ENCODE measurements at places on chromosomes 3 and 15.

GRCh38 chr3:37546876-37547275 lies 314.8 kb upstream of the CTDSPL start:
- DNase-seq: no peak

GRCh38 chr3:17412950-17413530 lies 329.4 kb downstream of the TBC1D5 start:
- peak; percentile 42 for DNase-seq

- no peak for DNase-seq
These were observed 255.6 kb upstream of the KCNH8 start for GRCh38 chr3:18892756-18893155.

DNA sequence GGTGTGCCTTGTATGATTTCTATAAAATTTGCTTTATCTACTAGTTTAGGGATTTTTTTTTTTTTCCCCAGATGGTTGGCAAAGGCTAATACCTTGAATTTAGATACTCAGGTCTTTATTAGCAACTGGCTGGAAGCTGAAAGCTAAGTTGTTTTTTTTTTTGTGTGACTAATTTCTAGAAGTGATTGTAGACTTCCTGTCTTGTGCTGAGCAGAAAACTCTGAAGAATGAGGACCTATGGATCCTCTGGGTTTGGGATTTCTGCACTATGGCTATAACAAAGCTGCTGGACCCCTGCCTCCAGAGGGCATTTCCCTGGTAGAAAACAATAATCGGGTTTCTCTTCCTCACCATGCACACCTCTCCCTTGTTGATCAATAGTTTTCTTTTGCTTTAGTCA lies 10.0 kb downstream of the ARIH2 start:
- no peak for DNase-seq

- DNase-seq: no peak
These were observed 84.6 kb upstream of the WDR72 start for GRCh38 chr15:53843869-53844569.

- DNase-seq: no peak
These were observed 140.2 kb downstream of the FOXP1 start for GRCh38 chr3:71443332-71443731.

DNA sequence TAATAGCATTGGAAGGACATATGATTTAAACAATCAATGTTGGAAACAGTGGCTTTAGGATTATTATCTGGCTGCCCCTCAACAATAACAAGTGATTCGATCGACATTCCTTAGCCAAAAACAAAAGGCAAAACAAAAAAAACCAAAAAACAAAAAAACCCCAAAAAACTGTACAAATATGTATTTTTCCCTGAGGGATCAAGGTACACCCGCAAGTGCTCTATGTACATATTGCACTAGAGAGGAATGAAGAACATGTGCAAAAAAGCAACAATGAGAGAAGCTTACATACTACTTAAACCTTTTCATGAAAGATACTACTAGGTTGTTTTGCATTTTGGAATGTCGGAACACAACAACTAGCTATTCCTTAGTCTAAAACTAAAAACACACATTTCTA lies 14.2 kb upstream of the ICE2 start:
- no peak for DNase-seq

- DNase-seq: no peak
These were observed 501.7 kb upstream of the ARPP21 start for GRCh38 chr3:35137612-35138011.

DNA sequence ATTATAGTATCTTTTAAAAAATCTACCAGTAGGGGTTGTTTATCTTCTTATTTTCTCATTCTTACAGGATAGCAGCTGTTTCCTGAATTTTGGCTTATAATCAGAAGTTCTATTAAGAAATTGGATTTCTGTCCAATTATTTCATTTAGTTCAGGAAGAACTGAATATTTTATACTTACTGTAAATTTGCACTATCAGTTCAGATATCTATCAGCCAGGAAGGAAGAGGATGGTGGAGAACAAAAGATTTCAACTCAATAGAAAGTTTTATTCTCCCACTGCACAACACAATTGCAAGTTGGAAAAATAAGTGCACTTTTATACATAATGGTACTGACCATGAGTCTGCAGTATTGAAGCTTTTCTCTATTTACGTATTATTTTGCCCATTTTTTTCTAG lies 400.9 kb downstream of the PLOD2 start:
- DNase-seq: no peak

GRCh38 chr3:82643948-82644347 lies 882.5 kb upstream of the GBE1 start:
- no peak for DNase-seq

GRCh38 chr3:126085276-126085675 lies 1.4 kb upstream of the SLC41A3 start:
- no peak for DNase-seq

DNA sequence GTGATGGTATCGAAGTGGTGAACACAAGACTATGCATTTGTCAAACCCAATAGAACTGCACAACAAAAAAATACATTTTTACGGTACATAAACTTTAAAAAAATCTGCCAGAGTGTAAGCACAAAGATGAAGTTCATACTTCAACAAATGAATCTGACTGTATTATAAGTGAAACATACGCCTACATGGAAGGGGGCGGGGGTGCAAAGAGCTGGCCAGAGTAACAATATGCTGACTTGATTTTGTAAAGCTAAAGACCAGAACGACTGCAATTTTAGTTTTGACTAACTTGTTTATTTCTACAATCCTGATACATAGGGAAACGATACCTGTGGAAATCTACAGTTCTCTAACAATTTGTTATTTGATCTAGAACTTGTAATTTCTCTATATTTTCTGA lies 426.0 kb downstream of the GABRG3 start:
- no peak for DNase-seq

- no peak for DNase-seq
These were observed 12.2 kb downstream of the RBSN start for GRCh38 chr3:15086699-15087098.

- DNase-seq: peak; percentile 38
These were observed 24.4 kb upstream of the FRMD4B start for GRCh38 chr3:69410301-69410700.

DNA sequence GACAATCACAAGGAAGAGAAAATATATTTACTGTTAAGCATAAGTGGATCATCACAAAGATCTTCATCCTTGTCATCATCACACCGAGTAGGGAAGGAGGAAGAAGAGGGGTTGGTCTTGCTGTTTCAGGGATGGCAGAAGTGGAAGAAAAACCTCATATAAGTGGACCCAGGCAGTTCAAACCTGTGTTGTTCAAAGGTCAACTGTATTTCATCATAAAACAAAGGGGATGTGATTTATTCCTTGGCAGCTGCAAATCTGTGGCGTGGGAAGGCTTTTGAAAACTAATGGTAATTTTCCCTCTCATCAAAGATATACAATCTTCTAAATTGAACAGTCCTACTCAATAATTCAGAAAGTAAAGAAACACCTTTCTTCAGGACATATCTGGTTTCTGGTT lies 129.9 kb upstream of the ABI3BP start:
- no peak for DNase-seq

GRCh38 chr15:38885001-38885400 lies 320.4 kb upstream of the RASGRP1 start:
- no peak for DNase-seq

- no peak for DNase-seq
These were observed 17.5 kb downstream of the ABI3BP start for GRCh38 chr3:100975714-100976113.

DNA sequence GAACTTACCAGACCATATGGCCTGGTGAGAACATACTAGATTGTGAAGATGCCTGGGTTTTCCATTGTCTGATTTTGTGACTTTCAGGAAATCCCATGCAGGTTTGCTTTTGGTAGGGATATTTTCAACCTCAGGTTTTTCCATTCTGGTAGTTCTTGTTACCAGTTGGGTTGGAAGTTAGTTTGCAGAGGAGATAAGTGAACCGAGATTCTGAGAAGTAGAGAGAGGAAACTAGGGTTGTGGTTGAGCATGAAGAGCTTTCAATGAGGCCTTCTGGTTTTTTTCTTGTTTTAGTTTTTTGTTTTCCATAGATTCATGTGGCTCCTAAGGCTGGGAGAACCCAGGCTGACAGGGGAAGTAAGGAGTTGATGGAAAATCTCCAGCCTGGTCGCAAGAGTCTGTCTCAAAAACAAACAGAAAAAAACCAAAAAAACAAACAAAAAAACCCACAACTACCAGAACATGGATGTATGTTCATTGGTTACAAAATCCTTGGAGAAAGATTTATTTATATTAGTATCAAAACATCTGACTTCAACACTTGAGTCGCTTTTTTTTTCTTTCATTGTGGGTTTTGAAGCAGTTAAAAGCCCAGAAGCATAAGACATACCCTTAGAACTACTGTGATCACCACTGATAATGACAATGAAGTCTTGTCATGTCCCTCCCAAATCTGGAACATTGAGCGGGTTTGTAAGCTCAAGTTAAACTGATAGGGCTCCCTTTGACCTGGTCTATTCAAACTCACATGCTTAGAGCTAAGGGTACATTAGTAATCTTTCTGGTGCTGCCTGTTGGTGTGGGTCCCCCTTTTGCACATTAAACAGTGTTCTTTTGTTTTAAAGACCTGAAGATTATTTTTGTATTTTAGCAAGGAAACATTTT lies 3.2 kb downstream of the GPR171 start:
- DNase-seq: no peak

- no peak for DNase-seq
These were observed 2.8 kb downstream of the EPHB1 start for GRCh38 chr3:134797741-134798451.

DNA sequence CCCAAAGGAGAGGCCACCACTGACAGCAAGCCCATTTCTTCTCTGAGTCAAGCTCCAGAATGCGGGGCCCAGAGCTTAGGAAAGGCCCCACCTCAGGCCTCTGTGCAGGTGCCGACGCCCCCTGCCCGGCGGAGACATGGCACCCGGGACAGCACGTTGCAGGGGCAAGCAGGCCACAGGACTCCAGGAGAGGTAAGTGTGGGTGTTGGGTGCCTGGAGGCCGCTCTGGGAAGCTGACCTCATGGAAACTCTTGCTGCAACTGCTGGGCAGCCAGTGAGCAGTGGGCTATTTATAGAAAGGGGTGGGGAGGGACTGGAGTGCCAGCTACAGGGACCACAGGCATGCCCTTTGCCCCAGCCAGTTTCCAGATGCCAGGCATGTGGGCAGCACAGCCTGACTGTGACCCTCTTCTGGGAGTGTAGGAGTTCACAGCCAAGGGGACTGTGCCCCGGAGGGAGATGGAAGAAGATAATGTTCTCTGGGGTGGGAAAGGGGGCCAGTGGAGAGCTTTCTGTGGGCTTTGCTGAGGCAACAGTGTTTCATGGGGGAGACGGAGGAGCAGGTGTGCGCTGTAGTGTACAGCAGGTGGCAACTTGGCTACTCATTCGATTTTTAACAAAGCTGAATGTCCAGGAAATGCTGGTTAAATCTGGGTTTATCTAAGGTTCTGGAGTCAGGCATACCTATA lies 23.7 kb downstream of the ALPK3 start:
- no peak for DNase-seq

DNA sequence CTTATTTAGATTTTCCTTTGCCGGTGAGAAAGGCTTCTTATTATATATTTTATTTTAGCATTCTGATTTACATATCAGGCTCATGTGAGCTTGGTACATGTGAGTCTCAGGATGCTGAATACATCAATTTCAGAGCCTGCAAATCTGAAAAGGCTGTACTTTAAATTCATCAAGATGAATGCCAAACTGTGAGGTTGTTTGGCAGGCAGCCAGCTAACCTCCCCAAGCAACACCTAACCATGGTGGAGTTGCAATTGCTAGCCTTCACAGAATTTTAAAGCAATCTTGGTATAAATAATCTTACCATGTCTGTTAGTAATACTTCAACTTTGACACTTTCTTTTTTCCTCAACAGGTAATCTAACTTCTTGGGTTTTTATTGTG lies 252.5 kb downstream of the CDIN1 start:
- no peak for DNase-seq

GRCh38 chr3:72496051-72496670 lies 352.1 kb downstream of the SHQ1 start:
- DNase-seq: no peak

GRCh38 chr3:185986198-185986777 lies 48.5 kb upstream of the TRA2B start:
- DNase-seq: no peak

- no peak for DNase-seq
These were observed 6.9 kb upstream of the CX3CR1 start for GRCh38 chr3:39286771-39287170.

- no peak for DNase-seq
These were observed 777 bp upstream of the EIF4A2 start for GRCh38 chr3:186782542-186783057.

GRCh38 chr15:83694015-83694414 lies 40.1 kb downstream of the ADAMTSL3 start:
- DNase-seq: no peak

DNA sequence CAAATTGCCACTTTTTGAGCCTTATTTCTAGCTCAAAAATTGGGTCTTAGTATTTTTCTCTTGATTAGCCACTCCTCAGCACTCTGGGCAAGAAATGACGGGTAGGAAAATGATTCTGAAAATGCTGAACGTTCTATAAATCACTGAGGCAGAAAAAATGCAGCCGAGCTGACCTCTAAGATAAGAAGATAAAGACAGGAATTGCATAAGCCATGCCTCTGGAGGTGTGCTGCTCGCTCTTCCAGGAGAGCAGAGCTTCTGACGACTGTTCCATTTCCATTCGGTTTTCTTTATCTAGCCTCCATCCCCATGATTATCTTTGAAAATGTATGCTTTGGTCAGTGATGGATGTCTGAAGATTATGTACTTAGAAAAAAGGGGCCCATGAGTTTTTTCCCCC lies 558.8 kb upstream of the ADAMTS9 start:
- no peak for DNase-seq

- DNase-seq: no peak
These were observed 70.3 kb downstream of the OXNAD1 start for GRCh38 chr3:16335333-16335732.

- DNase-seq: no peak
These were observed 249.5 kb downstream of the NAALADL2 start for GRCh38 chr3:175108613-175109151.

GRCh38 chr15:67559158-67559557 lies 16.7 kb downstream of the MAP2K5 start:
- DNase-seq: no peak

DNA sequence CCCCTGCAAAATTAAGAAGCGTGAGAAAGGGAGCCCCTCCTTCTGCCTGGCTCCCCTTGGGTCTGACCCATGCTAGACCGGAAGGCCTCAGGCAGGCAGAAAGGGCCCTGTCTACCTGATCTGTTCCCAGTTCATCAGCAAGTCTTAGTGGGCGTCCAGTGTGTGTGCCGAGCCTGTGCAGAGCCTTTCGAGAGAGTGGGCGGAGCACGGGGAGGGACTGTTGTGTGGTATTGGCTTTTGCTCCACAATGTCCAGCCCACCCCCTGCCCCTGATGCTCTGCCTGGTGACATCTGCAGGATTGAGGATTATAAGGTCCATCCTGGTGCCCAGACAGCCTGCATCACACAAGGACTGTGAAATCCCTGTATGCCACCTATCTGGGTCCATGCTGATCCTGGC lies 82.9 kb downstream of the CHDH start:
- DNase-seq: no peak

DNA sequence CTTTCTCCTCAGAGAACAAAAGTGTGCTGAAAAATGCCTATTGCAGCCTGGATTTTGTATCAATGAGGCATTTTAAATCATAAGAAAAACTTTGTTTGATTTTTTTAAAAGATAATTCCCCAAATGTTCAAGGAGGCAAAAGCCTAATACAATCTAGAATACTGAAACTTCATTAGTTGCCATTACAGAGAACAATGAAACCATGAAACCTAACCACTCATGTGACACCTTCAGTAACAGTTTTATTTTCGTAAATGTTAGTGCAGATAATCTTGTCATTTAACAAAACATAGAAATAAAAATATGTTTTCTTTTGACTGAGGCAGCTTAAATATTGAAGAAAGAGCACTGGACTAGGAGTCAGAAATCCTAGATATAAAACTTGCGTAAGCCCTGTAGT lies 655.9 kb downstream of the RBMS3 start:
- no peak for DNase-seq

- no peak for DNase-seq
These were observed 127.5 kb downstream of the OSBPL10 start for GRCh38 chr3:31853580-31853979.

Data from central memory CD4-positive, alpha-beta T cell (primary cell).